NCI-H2081 treated with DMSO at 0.1 percent for 48 hours (cell line): ENCODE measurements at places on chromosomes 5 and 9.

DNA sequence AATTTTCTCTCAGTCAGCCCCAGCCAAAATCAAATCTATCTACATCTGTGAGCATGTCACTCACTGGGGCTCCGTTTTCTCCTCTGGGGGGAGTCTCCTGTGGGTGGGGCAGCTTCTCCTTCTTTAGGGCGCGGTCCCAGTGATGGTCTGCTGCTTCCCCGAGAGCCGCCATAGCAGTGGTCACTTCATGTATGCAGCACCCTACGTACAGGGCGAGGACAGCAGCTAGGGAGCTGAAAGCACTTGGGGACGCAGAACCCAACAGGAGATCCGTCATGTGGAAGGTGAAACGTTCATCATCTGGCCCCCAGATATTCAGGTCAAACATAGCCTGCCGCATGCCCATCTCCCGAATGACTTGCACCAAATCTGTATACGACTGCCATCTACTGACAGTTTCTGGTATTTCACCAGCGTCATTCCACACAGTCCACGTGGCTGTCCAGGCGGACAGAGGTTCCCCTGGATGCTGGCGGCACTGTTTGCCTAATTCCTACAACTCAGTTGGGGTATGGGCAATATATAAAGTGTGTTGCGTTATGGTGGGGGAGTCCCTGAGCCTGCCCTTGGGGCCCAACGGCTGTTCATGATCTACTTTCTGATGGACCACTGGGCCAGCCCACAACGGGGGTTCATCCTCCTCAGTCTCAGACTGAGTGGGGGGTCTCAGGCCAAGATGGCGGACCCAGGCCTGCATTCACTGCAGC is 795.0 kb downstream of the EFNA5 start:
- DNase-seq: no peak

GRCh38 chr9:80134487-80134886 is 562.7 kb downstream of the TLE4 start:
- DNase-seq: no peak

DNA sequence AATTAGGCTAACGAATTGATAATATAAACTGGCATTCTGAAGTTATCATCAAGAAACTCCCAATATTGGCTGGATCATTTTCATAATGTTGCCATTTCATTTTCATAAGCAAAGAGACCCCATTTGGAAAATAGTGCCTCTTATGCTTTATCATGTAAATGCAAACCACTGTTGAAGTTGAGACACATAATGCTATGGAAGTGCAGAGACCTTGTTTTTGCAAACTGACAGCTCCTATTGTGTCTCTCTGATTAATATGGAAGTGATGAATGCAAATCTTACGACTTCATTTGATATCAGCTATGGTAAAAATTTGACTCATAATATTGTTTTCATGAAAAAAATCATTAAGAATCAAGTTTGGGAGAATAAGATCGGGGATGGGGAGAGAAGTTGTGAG is 25.3 kb upstream of the ZNF608 start:
- no peak for DNase-seq

- no peak for DNase-seq
Measured at GRCh38 chr5:37198061-37198460, 51.1 kb downstream of the CPLANE1 start.

DNA sequence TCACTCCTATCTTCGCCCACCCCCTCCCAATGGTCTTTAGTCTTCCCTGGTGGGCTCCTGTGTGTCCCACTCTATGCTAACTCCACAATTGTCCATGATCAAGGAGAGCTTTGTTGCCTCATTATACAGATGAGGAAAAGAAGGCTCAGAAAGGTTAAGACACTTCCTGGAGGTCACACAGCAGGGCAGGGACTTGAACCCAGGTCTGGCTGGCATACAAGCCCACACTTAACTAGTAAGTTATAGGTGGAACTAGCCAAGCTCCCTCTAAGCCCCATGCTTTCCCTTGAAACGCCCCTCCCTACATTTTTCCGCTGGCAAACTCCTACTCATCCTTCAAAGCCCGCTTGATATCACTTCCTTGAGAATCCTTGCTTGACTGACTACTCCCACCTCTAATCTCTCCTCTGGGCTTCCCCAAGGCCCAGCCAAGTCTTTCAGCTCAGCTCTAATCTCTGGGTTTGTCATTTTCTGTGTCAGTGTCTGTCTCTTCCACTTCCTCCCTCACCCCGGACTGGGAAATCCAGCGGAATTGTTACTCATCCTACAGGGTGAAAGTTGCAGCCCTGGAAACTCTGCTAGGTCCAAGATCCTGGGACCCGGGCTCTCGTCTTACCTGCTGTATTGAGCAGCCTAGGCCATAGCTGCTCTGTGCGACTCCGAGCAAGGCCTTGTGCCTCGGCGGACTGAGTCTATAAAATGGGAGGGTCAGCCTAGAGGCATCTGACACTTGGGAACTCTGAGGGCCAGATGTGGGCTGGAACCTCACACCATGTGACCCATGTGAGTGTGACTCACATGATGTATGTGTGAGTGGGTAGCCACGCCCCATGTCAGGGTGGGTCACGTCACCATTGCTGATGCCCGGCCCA is 144.5 kb downstream of the GAPVD1 start:
- no peak for DNase-seq

DNA sequence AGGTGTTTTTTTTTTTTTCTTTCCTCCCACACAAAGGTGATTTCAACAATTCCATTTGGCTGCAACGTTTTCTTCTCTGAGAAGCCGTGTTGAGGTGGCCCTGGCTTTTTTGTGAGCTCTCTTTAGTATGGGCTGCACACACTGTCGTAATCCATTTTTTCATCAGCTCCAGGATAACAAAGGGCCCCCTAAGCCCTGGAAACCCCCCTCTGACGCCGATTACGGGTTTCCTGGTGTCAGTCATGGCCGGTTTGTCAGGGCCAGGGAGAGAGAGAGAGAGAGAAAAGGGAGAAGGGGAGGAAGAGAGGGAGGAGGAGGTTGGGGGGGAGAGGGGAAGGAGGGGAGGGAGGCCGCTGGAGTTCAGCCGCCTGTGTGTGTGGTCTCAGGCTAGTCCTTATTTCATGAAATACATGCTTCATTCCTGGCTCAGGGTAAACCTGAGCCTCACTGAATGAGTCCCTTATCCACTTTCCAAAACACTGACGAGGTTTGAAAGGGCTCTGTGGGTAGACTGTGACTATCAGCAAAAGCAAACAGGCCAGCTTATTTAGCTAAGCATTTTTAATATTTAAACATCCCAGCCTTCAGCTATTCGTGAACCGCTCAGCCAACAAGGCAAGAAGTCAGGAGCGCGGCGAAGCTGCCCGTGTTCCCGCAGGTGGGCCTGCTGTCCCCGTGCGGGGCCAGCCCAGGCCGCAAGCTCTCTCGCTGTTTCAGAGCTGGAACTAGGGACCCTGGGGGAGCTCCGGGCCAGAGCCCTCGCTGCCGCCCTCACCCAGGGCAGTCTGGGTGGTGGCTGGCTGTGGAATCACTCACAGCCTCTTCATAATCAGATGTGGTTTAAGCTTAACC is 172.8 kb downstream of the ERCC6L2 start:
- no peak for DNase-seq

- DNase-seq: no peak
Measured at GRCh38 chr5:52468976-52469375, 318.7 kb upstream of the ITGA1 start.

DNA sequence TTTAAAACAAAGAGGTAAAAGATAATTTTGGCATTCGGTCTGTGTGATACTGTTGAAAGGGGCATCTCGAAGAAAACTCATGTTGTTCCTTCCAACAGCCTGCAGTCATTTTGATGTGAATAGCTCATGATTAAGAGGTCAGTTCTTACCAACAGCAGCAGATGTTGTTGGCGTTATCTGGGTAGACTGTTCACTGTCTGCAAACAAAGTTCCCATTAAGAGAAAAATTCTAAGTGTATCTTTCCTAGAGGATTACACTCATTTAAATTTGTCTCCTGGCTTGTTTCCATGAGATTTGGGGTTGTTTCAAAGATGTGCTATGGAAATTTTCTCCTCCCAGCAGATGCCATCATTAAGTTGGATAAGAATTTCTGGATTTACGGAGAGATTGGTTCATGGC is 138.2 kb upstream of the RORB start:
- DNase-seq: no peak

DNA sequence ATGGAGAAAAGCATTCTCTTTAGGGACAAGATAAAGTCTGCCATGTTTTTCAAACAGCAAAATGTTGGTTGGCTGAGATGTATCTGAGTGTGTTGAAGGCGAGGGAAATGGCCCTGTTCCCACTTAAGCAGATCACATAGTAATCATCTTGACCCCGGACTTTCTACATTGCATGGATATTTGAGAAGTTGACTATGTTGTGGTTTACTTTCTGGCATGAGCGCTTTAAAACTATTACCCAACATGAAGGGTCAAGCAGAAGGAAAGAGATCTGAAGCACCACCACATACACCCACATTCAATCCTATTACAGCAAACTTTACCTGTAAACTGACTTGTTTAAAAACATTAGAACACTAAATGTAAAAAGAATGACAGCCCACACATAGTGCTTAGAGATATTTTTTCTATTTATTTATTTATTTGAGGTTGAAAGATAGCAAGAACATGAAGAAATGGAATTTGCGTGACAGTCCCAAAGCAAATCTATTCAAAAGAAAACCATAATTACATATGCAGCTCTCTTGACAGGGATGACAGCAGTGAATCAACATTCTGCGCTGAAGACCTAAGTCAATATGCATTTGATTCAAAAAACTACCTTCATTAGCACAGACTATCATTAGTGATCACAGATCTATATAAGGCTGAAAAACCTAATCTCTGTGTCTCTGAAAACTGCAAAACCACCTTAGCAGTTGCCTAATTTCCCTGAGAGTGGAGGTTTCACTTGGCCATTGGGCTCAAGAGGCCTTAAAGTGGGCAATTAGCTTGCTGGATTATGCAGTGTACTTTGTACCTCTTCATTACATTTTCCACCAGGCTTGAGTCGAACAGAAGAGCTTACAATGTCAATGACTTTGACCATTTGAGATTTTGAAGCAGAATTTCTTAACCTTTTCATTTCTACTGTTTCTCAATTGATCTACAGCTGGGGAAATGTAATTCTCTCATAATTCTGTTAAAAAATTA is 195.0 kb downstream of the PDE4D start:
- DNase-seq: no peak

GRCh38 chr5:64144425-64145215 is 21.0 kb upstream of the RNF180 start:
- DNase-seq: no peak

DNA sequence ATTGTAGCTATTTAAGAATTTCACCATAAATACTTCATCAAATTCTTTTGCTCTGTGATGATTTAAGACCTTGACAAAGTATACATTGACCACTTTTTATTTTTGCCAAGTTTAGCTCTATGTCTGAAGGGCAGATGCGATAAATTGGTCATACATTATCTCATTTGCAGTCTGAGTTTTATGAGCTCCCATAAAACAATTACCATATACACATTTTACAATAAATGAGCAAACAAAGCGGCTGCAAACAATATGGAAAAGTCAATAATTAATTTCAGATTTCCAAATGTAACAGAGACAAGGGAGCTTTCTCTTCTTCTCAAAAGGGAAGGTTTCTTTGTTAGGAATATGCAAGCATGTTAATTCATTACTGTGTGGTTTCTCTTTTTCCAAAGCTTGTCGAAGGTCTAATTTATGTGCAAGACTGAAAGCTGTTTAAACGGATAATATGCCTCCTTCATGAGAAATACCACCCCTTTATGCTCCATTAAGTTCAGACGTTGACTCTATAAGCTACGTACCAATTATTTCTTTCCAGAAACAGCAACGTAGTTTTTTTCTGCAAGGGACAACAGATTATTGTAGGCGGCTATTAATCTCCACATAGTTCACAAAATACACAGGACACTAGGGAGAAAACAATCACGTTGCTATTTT is 7.0 kb upstream of the IZUMO3 start:
- DNase-seq: peak; percentile 46

GRCh38 chr9:75830303-75830702 is 60.2 kb upstream of the PCSK5 start:
- DNase-seq: no peak

- DNase-seq: no peak
Measured at GRCh38 chr9:33146298-33146697, 20.8 kb downstream of the B4GALT1 start.

DNA sequence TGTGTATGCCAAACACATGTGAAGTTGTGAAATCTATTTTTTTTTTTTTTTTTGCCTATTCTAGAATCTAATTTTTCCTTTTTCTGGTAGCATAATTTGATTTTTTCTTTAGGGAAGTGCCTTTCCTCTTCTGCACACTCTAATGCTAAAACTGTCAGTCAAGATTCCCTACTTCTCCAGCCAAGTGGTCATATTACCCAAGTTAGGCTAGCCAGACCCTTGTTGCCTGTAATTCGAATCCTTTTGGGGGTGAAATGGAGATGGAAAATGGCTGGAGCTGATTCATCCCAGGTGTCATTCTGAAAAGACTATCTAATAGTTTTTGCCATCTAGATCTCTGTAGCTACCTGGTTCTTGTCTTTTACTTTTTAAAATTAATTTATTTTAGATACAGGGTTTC is 24.8 kb upstream of the UBAP1 start:
- no peak for DNase-seq

DNA sequence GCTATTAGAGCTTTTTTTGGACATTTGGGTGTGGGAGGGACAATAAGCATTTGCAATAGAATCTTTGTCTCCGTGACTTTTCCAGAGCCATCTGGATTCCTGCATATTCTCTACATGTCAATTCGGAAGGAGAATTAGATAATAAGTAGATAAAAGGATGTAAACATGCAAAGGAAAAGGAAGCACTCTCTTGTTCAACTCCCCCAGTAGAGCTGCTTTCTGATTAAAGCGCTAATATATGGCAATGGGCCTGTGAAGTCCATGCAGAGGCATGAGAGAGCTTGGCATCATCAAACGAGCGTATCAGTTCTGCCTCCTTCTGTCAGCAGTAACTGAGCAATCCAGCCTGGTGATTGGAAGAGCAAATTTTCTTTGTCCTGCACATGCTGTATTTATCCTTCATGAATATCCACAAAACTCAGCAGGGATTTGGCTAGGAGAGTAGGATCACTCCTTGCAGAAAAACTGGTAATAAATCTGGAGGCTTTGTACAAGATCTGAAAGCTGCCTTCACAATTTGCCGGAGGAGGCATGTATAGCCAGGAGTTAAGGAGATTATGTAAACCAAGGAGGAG is 1752.9 kb downstream of the MAT2B start:
- no peak for DNase-seq

GRCh38 chr9:127720031-127720864 is 4.4 kb downstream of the TTC16 start:
- no peak for DNase-seq

- DNase-seq: no peak
Measured at GRCh38 chr5:2120361-2120760, 237.6 kb upstream of the IRX4 start.

- DNase-seq: no peak
Measured at GRCh38 chr5:42566652-42567295, 143.5 kb downstream of the GHR start.

GRCh38 chr5:85108471-85108870 is 723.8 kb upstream of the EDIL3 start:
- DNase-seq: no peak

DNA sequence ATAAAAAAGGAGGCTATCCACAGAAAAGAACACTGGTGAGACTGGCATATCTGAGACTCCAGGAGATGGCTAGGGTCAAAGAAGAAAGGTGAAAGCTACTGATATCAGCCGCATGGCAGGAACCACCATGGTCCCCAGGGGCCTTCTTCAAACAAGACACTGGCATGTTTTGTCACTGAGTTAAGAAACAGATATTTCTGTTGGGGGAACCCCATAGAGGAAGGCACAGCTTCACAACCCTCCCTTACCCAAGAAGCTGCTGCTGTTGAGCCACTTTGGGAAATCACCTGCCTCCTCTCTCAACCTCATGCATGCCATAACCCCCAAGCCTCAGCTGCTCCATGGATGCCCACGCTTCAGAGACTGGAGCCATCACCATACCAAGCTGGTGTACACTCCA is 13.3 kb upstream of the BTNL3 start:
- no peak for DNase-seq

- no peak for DNase-seq
Measured at GRCh38 chr5:78215972-78216371, 78.5 kb downstream of the AP3B1 start.
